ENCODE measurements at places on chromosomes 2 and 18.
A peak's percentile ranks its signal among the peaks of the same experiment; 100 is the strongest.

DNA sequence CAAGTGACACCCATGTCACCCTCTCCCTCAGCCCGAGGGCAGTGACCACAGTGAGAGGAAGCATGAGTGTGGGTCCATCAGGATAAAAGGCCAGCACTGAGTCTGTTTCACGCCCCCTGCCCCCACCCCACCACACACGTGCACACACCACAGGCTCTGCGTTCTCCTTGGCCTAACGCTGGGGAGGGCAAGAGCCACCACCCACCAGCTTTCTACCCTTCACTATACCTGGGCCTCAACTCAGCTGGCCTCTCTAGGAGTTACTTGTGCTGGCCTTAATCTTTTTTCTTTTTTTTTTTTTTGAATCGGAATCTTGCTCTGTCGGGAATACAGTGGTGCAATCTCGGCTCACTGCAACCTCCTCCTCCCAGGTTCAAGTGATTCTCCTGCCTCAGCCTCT, 140.5 kb downstream of the ZFP36L2 start:
- no peak for DNase-seq

GRCh38 chr2:191847764-191848163, 876 bp upstream of the CAVIN2 start:
- peak; percentile 76 for DNase-seq

- no peak for DNase-seq
Measured at GRCh38 chr2:96756788-96757476, 3.8 kb upstream of the CNNM4 start.

GRCh38 chr2:18491577-18491976, 68.9 kb downstream of the RDH14 start:
- no peak for DNase-seq

DNA sequence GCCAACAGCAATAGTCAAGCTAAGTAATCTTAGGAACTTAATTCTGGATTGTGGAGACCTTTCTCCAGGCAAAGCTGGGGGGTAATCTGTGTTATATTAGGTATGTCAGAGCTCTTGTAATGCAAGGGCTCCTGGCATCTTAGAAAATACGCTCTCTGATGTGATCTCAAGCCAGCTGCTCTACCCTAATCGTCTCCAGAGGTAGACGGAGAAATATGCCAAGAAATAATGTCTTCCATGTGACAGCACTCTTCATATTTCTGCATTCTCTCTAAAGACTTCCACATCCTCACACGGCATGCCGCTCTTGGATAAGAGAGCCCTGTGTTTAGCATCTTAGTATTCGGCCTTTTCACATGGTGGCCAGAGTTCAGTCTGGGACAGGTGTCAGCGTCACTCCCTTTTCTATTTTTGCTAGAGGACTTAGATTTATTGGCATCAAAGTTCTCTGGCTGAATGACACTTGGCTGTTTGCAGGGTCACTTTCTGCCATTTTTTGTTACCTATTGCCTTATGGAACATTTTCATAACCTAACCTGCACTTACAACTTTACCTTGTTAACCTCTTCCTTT, 25.2 kb downstream of the CAPN13 start:
- DNase-seq = no peak

DNA sequence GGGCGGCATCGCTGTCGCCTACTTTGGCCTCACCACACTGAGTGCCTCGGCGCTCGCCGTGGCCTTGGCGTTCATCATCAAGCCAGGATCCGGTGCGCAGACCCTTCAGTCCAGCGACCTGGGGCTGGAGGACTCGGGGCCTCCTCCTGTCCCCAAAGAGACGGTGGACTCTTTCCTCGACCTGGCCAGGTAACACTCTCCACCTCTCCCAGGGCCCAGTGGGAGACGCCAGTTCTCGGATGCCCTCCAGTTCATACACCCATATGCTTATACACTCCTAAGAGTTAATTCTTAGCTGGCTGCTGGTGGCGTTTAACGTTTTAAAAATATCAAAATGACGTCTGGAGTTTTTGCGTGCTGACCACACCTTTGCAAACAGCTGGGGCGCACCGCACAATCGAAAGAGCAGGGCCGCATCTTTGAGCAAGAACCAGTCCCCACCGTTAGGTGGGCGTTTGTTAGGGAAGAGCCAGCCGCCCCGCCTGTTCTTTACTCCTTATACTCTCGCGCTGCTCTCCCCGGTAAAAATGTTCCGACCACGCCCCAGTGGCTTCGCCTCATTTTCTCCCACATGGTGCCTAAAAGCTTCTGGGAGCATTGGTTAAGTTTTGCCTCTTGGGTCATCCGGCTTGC, 899 bp downstream of the SLC1A4 start:
- DNase-seq = peak; percentile 13

DNA sequence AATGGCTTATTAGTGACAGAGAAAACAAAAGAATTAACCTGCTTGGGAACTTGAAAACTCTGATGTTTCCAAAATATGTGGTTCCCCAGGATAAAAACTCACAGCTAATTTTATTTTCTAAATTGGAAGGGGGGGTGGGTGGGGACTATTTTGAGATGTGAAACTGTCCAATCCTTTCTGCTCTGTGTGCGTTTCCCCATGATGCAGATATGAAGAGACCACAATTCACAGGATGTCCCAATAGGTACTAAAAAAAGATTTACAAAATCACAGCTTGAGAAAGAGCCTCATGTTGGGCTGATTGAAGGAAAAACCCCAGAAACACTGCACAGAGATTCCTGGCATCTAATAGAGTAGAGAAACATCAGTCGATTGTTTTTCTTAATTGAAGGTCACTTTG, 273.2 kb downstream of the ARHGAP15 start:
- no peak for DNase-seq

Data from DMS79 (cell line).